ENCODE measurements at places on chromosomes 5 and 9. TPM values are rescaled to one million over a fixed set of nuclear protein-coding genes. Genes with fewer than 3 reads are reported as not detected.

GKAP1 gene
- total RNA-seq: 47.4 TPM

FOXD4 gene
- 0.76 TPM for total RNA-seq

NOXA1 gene
- 2.6 TPM for total RNA-seq

ARHGEF39 gene
- total RNA-seq: 2.6 TPM

SLC6A7 gene
- total RNA-seq: not detected

ARHGEF37 gene
- 1.0 TPM for total RNA-seq

FOXD4L4 gene
- 0.20 TPM for total RNA-seq

GDF9 gene
- total RNA-seq: 0.69 TPM

SLIT3 gene
- 11.5 TPM for total RNA-seq

TMEM252 gene
- total RNA-seq: not detected

PTPA gene
- total RNA-seq: 166 TPM

GRCh38 chr5:108763222-108763916 is 15.7 kb downstream of the FER start:
- no peak for DNase-seq

- no peak for DNase-seq
Observed at GRCh38 chr9:121372239-121373010, 2.4 kb upstream of the STOM start.

- DNase-seq: peak; percentile 63
Observed at GRCh38 chr5:80569961-80570786, at the start of gene ANKRD34B. TSS of gene ANKRD34B (minus strand) at chr5:80570280. CDS start at chr5:80560019, 10,261 bp downstream.

DNA sequence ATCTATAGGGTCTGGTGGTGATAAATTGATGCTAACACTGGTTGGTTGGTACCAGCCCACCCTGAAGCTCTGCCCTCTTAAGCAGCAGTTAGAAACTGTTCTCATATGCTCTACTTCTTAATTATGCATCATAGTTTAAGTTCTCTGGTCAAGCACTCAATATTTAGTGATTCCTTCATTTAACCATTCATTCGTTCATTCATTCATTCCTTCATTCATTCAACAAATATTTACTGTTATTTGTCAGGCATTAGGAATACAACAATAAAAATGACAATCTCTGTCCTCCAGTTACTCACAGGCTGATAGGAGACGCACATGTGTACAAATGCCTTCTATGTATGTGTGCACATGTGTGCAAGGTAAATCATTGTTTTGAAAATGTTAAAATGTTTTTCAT is 54.6 kb downstream of the TRIM32 start:
- DNase-seq: no peak

GRCh38 chr9:105621001-105621400 is 41.3 kb upstream of the TAL2 start:
- no peak for DNase-seq

DNA sequence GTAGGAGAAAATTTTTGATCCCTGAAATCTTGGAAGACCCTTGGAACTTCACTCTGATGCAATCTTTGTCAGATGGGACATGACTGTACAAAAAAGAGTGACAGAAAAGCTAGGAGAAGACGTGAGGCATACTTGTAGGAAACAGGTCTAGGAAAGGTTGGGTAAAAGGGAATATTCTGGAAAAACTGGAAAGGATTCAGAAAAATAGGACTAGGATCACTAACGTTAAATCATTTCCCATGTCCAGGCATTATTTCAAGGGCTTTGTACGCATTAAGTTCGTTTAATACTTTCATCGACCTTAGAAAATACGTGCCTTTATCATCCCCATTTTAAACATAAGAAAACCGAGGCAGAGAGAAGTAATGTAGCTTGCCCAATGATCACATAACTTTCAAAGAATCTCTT is 2.9 kb downstream of the ALDH1A1 start:
- no peak for DNase-seq

DNA sequence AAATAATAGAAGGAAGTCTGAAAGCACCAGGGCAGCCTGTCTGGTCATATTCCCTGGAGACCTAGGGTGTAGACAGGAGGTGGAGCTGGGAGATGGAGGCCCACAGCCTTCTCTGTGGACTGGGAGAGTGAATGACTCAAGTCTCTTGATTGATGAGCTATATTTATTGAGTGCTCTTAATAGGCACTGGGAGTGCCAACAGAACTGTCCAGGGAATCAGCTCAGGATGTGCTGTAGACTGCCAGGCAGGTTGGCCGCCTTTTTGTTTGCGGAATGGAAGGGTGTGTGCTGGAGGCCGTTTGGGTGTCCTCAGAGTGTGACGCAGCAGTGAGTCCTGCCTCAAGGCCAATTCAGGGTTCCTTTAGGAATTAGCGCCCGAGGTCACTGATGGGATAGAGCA is 33.4 kb upstream of the POMT1 start:
- DNase-seq: no peak

GRCh38 chr5:172251419-172251818 is 32.1 kb downstream of the UBTD2 start:
- no peak for DNase-seq

DNA sequence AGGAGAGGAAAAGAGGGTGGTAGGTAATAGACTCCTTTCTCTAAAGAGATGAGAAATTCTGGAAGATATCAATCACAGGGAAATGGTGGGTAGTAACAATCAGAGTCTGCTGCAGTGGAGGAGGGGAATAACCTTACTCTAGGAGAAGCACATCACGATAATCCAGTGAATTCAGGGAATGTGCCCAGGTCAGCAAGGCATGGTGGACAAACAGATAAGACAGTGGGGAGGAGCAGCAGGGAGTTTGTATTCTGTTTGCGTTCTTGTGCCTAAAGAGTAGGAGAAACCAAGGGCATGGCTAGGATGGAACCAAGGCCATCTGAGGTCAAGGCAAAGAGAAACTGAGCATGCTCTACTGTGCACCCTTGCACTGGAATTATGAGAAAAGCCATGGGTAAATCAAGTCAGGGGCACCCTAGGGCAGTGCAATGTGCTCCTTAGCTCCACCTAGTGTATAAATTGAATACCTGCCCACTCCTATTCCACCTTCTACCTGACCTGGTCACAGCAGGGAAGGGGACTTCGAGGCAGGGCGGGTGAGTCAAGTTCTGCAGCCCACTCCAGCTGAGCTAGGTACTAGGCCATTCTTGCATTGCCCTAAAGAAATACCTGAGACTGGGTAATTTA is 31.6 kb downstream of the RETREG1 start:
- DNase-seq: no peak

GRCh38 chr9:87630266-87630665 is 95.7 kb upstream of the CTSL start:
- no peak for DNase-seq

- DNase-seq: no peak
Observed at GRCh38 chr5:131990716-131991115, 20.7 kb downstream of the ACSL6 start.

DNA sequence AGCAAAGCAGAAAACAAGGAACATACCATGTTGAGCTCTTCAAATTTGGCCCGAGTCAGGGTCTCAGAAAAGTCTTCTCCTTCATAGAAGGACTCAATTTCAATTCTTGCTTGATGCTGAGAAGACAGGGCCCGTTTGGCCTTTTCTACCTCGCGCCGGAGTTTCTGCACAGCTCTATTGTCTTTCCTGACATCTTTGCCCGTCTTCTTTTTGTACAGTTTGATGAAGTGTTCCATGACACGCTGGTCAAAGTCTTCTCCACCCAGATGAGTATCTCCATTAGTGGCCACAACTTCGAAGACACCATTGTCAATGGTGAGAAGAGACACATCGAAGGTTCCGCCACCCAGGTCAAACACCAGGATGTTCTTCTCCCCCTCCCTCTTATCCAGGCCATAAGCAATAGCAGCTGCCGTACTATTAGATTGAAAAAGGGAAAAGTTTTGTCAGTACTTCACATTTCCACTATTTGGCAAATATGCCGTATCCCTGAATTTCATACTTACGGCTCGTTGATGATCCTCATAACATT is 2.2 kb downstream of the HSPA5 start:
- no peak for DNase-seq

- no peak for DNase-seq
Observed at GRCh38 chr9:135857843-135858242, 49.5 kb downstream of the CAMSAP1 start.

DNA sequence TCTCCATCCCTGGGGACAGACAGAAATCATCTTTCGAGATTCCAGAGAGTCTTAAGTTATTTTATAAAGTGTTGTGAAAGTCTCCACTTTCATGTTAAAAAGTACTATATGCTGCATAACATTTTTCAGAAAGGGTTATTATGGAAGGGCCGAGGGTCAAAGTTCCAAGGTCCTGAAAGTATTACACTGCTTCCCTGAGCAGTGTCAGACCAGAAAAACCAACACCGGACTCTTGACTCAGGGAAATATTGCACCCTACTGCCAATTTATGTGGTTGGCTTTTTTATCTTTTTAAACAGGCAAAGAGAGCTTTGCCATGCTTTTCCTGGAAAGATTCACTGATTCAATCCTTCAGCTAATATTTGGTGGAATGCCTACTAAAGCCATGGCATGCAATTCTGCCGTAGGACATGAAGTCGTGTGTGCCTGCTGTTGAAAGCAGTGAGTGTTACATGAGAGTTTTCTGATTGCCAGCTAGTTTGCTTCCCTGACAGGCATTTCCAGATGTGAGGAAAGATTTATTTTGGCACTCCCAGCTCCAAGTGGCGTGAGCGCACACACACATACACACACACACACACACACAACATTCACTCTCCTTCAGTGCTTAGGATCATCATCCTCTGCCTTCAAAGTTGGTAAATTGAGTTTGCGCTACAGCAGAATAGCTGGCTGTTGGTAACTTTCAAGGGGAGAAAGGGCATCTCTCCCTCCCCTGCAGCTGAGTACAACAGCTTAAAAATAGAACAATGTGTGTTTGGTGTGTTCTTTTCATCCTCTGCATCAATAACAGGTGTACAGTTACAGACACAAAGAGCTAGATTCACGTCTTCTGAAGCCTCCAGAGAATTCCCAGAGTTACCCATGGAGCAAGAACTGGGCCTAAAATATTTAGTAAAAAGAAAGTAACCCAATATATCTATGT is 45.6 kb downstream of the SLC1A3 start:
- no peak for DNase-seq

- no peak for DNase-seq
Observed at GRCh38 chr5:99589424-99589823, 660.6 kb upstream of the CHD1 start.

- DNase-seq: no peak
Observed at GRCh38 chr5:154587123-154588026, 109.3 kb upstream of the HAND1 start.

Data from glutamatergic neuron (in vitro differentiated cells).